ENCODE measurements at places on chromosomes 11 and 22. TPM values are rescaled to one million over a fixed set of nuclear protein-coding genes. Genes with fewer than 3 reads are reported as not detected.
A peak's percentile ranks its signal among the peaks of the same experiment; 100 is the strongest.

The NXPE4 gene
- total RNA-seq, result not detected

The ABCC8 gene
- not detected for total RNA-seq

DNA sequence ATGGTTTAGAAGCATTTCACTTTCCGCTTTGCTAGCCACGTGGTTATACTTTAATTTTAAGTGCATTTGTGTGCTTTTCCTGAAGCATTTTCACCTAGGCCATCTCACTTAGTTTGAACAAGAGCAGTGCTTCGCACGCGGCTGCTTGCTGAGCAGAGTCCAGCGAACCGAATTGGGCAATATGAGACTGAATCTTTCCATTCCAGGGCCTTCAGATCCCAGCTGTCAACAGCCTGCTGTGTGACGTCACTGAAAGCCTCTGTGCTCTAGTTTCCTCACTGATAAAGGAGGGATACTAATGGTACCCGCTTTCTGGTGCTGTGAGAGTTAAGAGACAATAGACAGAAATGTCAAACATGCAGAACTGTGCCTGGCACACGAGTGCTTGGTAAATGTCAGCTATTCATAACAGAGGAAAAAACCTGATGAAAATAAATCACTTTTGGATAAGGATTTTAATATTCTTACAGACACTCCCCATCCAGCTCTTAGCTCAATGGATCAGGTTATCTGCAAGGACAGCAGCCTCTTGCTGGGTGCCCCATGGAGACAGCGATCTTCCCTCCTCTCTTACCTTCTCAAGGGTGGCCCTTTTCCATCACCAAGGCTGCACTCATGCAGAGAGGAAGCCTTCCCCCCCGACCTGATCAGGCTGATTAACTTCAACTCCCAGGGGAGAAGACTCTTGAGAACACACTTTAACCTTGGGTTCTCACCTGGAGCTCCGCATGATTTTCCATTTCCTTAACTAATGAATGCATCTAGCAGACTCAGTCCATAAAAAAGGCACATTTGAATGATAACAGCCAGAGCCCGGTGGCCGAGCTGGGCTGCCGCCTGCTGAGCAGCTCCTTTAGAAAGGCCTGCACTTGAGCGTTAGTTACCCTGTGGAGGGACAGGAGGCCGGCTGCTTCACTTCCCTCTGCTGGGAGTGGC, 3.5 kb upstream of the GLB1L3 start:
- peaks cover 3% of the 10 kb centered on the region for H3K27me3 ChIP-seq
- peak overlapping the region; percentile 11 for H3K4me3 ChIP-seq
- H3K36me3 ChIP-seq, result peaks cover 16% of the 10 kb centered on the region
- DNase-seq, result no peak
- peaks cover 69% of the 10 kb centered on the region for H3K4me1 ChIP-seq

GRCh38 chr11:101030692-101031091, 98.9 kb downstream of the PGR start:
- no peaks in the 10 kb centered on the region for H3K4me1 ChIP-seq
- H3K4me3 ChIP-seq, result no peak overlapping the region
- H3K27me3 ChIP-seq, result no peaks in the 10 kb centered on the region
- DNase-seq, result no peak

DNA sequence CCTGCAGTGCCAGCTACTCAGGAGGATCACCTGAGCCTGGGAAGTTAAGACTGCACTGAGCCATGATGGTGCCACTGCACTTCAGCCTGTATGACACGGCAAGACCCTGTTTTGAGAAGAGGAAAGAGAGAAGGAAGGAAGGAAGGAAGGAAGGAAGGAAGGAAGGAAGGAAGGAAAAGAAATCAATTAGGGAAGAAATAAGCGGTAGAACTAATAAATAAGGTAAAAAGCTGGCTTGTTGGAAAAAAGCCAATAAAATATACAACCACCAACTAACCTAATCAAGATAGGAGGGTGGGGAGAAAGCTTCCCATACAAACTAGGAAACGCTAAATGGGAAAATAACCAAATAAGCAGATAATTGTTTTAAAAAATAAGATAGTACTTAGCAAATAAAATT, 12.3 kb downstream of the A4GALT start:
- no peak overlapping the region for H3K4me3 ChIP-seq
- DNase-seq, result no peak
- no peak overlapping the region for H3K27ac ChIP-seq
- H3K4me1 ChIP-seq, result no peaks in the 10 kb centered on the region

DNA sequence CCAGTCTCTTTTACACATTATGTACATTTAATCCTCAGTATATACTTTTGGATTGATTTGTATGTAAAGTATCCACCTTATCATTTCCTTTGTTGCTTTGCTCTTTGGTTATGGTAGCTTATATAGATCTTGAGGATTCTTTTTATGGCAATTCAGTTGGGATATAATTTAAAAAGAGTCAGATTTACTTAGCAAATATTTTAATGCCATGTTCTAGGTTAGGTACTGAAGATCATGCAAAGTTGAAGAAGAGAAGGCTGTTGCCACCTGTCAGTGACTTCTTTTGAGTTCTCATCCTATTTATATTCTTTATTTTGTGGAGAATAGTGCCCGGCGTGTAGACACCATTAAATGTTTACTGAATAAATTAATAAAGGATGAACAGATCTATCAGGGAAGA, 279.7 kb downstream of the TMEM135 start:
- no peak overlapping the region for H3K4me3 ChIP-seq
- no peak for DNase-seq
- no peak overlapping the region for H3K27ac ChIP-seq
- H3K27me3 ChIP-seq, result no peaks in the 10 kb centered on the region

The SAA1 gene
- not detected for total RNA-seq

DNA sequence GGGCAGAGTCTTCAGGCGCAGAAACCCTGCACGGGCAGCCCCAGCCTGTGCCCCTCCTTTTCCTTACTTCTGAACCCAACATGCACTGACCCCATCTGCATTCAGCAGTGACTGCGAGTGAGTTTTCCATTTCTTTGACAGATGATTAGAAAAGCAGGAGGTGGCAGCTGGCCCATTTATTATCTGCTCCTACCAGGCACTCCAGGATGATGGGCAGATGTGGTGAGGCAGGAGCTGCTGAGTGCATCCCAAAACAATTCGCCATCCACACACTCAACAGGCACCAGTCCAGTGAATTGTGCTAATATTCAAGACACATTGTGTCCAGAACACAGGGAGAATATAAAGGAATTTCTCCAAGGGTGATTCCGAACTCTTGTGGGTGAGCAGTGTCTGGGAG, 208.5 kb downstream of the TENM4 start:
- no peak overlapping the region for H3K4me3 ChIP-seq
- H3K4me1 ChIP-seq, result no peaks in the 10 kb centered on the region
- no peak overlapping the region for H3K27ac ChIP-seq
- no peaks in the 10 kb centered on the region for H3K27me3 ChIP-seq
- DNase-seq, result no peak
- no peaks in the 10 kb centered on the region for H3K36me3 ChIP-seq

- no peak for DNase-seq
- peak overlapping the region; percentile 93 for H3K27ac ChIP-seq
- peak overlapping the region; percentile 70 for H3K4me3 ChIP-seq
- H3K4me1 ChIP-seq, result peaks cover 69% of the 10 kb centered on the region
- peaks cover 39% of the 10 kb centered on the region for H3K36me3 ChIP-seq
- H3K27me3 ChIP-seq, result no peaks in the 10 kb centered on the region
These were observed 5.0 kb downstream of the CTSD start for GRCh38 chr11:1758611-1759150.

DNA sequence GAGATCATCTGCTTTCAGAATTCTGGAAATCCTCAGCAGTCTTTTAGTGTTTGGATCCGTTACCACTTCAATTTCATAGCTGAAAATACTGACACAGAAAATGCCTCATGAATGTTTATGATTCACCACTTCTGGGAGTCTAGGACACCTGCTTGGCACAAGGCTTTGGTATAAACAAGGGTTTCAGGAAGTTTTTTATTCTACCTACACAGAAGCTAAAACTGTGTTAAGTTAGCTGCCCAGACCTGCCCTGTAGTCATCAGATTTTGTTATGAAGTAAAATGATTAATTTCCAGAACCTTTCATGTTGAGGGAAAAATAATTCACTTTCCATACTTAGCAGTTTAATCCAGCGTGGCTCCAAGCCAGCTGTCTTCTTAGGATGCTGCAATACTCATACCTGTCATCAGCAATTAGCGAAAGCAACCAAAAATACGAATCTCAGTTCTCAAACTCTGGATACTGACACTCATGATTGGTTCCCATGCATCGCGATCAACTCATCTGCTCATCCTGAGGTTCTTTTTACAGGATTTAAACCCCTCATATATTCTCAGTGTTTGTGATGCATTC, 458.5 kb upstream of the CCDC90B start:
- H3K4me3 ChIP-seq, result no peak overlapping the region
- no peaks in the 10 kb centered on the region for H3K36me3 ChIP-seq
- H3K27me3 ChIP-seq, result peaks cover 3% of the 10 kb centered on the region
- DNase-seq, result no peak

The CTSF gene
- total RNA-seq, result 3.5 TPM

The BIK gene
- 1.9 TPM for total RNA-seq

GRCh38 chr11:44574610-44575287, 9.3 kb downstream of the CD82 start:
- H3K36me3 ChIP-seq, result peaks cover 26% of the 10 kb centered on the region
- H3K27me3 ChIP-seq, result no peaks in the 10 kb centered on the region
- H3K4me3 ChIP-seq, result peak overlapping the region; percentile 46
- peak overlapping the region; percentile 94 for H3K27ac ChIP-seq
- peaks cover 89% of the 10 kb centered on the region for H3K4me1 ChIP-seq
- DNase-seq, result peak; percentile 75

The CLTCL1 gene
- total RNA-seq, result 0.62 TPM

The XKR3 gene
- total RNA-seq, result not detected

GRCh38 chr11:18669711-18670110, 28.9 kb upstream of the TMEM86A start:
- no peak overlapping the region for H3K4me3 ChIP-seq
- no peaks in the 10 kb centered on the region for H3K36me3 ChIP-seq
- no peak overlapping the region for H3K27ac ChIP-seq
- DNase-seq, result no peak
- H3K27me3 ChIP-seq, result peaks cover 14% of the 10 kb centered on the region
- peaks cover 44% of the 10 kb centered on the region for H3K4me1 ChIP-seq

The RHOD gene
- total RNA-seq, result 0.35 TPM

GRCh38 chr11:62724171-62724570, 3.1 kb downstream of the HNRNPUL2 start:
- DNase-seq, result no peak
- peaks cover 79% of the 10 kb centered on the region for H3K36me3 ChIP-seq
- peak overlapping the region; percentile 96 for H3K4me3 ChIP-seq
- H3K27ac ChIP-seq, result no peak overlapping the region
- no peaks in the 10 kb centered on the region for H3K27me3 ChIP-seq
- peaks cover 61% of the 10 kb centered on the region for H3K4me1 ChIP-seq

DNA sequence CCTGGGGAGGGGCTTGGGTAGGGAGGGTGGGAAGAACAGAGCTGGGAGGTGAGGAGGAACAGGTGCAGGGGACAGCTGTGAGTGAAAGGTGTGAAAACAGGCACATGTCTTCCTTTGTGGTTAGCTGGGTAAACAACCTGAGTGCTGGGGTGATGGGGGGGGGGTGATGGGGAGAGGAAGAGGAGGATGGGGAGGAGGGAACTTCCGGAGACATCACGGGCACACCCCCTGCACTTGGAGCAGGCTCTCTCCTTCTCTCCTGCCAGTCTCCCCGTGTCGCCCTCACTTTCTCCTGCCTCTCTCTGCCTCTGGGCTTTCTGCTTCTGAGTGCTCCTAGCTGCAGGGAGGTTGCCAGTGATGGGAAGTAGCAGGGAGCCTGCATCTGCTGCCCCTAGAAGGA, 8.8 kb downstream of the CXCR5 start:
- H3K27ac ChIP-seq, result peak overlapping the region; percentile 91
- peaks cover 86% of the 10 kb centered on the region for H3K4me1 ChIP-seq
- DNase-seq, result peak; percentile 76
- H3K27me3 ChIP-seq, result no peaks in the 10 kb centered on the region

DNA sequence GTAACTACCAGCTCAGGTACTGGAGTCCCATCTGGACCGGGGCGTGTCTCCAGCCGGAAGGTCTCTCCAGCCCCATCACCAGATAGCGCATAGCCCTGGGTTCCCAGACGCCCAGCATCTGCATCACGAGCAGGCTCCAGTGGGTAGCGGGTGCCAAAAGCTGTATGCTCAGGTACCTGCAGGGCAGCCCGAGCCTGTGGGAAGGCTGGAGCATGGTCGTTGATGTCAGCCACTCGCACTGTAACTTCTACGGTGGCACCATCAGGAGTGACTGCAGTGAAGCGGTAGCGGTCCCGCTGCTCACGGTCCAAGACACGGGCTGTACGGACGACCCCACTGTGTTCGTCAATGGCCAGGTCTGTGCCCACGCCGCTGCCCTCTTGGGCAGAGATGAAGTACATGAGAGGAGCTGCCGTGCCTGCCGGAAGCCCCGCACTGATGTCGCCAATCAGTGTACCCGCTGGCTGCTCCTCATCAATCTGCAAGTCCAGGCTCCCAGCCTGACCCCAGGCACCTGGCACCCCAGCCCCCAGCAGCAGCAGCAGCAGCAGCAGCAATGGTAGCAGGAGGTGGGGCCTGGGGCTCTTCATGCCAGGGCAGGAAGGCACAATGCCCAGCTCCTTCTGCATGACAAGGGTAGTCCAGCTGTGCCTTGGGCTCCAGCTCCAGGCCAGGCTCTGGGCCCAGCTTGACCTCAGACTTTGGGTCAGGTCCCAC, 14.5 kb downstream of the DCHS1 start:
- H3K27ac ChIP-seq, result no peak overlapping the region
- H3K4me1 ChIP-seq, result no peaks in the 10 kb centered on the region
- H3K36me3 ChIP-seq, result no peaks in the 10 kb centered on the region

DNA sequence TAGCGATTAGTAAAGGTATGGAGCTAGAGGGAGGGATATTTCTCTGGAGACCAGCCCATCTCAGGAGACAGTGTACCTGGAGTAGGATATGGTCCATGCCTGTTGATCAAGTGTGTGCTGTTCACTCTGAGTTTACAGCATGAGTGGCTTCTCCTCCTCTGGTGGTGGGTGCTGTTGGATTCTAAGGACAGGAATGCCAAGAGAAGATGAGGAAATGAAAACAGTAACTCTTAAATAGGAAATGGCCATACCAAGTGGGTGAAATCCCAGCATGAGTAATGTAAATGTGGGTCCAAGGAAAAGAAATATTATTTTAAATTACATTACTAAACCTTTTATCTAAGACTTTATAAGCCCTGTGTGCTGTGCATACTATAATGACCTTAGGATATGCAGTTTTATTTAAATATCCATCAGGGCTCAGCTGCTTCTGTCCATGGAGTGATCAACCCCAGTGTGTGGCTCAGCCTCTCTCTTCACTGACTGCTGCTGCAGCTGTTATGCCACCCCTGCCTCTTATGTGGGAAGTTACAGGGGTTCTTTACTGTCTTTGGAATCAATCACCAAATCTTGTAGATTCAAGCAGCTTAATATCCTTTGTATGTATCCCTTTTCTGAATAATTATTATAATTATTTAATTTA, 54.3 kb downstream of the FAT3 start:
- no peaks in the 10 kb centered on the region for H3K27me3 ChIP-seq
- H3K4me1 ChIP-seq, result no peaks in the 10 kb centered on the region
- no peak overlapping the region for H3K4me3 ChIP-seq
- H3K36me3 ChIP-seq, result no peaks in the 10 kb centered on the region
- DNase-seq, result no peak
- no peak overlapping the region for H3K27ac ChIP-seq

Data from activated CD4-positive, alpha-beta T cell treated with anti-CD3 and anti-CD28 coated beads, Interleukin-2, amount 10 ng/mL, durations not matched to agents 7 days and 5 days (primary cell).